ENCODE measurements at places on chromosomes 7 and 10.

DNA sequence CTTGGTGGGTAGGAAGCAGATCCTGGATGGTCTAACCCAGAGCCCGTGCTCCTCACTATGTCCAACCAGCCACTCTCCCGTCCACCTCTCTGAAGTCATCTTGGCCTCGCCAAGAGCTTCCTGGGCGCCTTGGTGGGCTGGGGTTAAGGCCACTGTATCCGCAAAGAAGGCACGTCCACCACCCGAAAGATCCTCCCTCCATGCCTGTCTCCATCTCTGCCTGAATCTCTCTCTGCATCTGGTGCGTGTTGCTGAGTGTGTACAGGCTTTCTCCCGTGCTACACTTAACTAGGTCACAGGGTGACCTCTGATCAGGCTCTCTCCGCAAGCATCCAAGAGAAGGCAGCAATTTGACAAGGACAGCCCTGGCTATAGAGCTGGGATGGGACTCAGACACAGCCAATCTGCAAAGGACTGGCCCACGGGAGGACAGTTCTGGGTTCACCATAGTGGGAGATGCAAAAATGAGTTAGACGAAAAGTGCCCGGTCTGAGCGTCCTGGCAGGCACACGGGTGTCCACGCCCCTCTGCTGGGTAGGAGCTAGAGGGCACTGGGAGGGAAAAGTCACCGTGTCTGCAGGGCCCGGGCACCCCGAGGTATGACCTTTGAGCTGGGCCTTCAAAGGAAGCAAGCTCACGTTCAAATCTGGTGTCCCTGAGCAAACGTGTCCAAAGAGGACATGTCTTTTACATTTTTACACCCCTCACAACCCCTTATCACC lies 9.4 kb upstream of the RFC2 start:
- DNase-seq = no peak

- DNase-seq = no peak
Observed at GRCh38 chr7:883055-884021, 7.0 kb downstream of the GET4 start.

- DNase-seq = no peak
Observed at GRCh38 chr10:28089467-28089866, 90.6 kb upstream of the ODAD2 start.

- DNase-seq = peak; percentile 41
Observed at GRCh38 chr10:31822150-31822549, 106.5 kb downstream of the ARHGAP12 start.

DNA sequence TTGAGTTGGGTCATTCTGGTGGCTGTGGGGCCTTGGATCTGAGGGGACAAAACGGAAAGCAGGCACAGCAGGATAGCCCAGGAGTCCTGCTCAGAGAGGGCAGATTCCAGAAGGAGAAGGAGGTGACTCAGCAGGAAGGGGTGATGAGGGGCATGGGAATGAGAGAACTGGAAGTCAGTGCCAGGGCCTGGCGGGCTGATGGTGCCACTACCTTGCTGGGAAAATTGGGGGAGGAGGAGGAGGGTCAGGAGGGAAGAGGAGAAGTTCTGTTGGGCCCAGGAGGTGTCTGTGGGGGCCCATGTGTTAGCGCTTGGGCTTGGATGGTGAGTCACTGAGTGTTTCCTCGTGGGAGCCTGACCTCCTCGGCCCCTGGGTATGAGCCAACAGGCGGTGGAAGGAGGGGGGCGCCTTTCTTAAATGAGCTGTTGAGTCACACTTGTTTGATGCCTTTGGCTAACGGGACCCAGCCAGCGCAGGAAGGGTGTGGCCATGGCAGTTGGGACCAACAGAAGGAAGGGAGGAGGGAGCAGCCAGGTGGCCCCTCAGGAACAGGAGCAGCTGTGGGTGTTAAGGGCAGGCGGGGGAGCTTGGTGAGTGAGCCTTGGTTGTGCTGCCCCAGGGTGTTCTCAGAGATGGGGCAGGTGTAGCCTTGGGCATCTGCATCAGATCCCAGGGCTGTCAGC lies 130.0 kb upstream of the BTBD16 start:
- DNase-seq = peak; percentile 73

- peak; percentile 97 for DNase-seq
Observed at GRCh38 chr10:22320591-22321155, at the start of gene BMI1. Gene BMI1, plus strand, starts transcription at chr10:22321099. Its CDS starts 5,351 bp downstream, at chr10:22326450.

DNA sequence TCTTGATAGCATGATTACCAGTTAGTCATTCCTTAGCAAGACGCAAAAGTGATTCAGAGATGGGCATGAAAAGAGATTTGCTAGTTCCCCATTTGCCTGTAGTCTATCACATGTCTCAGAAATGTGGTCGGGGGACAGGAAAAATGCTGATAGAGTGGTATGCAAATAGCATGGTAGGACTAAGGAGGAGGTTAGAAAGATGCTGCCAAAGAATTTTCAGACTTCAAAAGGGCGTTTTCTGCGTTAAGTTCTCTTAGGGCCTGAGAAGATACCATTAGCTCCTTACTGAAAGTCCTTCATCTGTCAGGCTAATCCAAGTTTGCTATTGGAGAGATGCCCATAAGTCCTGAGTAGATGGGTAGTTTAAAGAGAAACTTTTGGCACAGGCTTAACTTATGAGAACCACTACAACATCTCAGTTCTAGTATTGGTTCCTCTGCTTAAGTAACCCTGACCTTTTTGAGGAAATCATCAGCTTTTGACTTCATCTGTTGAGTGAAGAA lies 2.7 kb downstream of the CALD1 start:
- no peak for DNase-seq

Data from left hindlimb (tissue), 1 donor.